Cerebellar cortex (tissue), 1 donor: ENCODE measurements at places on chromosomes 2 and 18.

DNA sequence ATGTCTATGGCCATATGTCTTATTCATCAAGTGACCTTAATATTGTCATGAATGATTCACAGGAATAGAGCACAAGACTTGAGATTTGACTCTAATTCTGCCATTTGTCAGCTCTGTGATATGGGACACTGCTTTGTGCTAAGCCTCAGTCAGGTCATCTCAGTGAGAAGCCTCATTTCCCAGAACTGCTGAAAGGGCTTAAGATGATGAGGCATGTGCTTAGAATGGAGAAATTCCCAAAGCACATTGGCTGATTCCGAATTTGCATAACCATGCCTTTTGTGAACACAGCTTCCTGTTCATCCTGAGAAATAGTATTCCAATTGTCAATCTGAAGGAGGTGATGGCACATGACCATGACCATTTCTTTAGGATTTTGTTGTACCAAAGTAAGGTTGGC, 218.1 kb downstream of the ALK start:
- no peak for DNase-seq

- DNase-seq: peak; percentile 75
Measured at GRCh38 chr2:219552382-219553167, 8.7 kb downstream of the TMEM198 start.

DNA sequence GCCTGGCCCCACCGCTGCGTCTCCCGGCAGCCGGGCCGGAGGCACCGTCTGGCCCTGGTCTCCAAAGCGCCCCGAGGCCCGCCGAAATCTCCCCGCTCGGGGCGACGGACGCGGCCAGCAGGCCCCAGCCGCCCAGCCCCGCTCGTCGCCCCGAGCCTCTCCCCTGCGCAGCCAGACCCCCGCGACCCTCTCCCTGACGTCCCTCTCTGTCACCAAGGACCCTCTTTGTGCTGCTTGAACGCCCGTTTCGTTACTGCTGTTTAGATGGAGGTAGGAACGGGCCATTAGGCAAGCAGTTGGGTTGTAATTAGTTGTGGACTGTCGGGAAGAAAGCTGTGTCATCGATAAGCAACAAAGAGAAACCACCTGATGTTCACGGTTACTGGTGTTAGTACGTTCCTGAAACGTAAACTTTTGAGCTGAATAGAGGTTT, 686 bp downstream of the UBXN4 start:
- peak; percentile 39 for DNase-seq

DNA sequence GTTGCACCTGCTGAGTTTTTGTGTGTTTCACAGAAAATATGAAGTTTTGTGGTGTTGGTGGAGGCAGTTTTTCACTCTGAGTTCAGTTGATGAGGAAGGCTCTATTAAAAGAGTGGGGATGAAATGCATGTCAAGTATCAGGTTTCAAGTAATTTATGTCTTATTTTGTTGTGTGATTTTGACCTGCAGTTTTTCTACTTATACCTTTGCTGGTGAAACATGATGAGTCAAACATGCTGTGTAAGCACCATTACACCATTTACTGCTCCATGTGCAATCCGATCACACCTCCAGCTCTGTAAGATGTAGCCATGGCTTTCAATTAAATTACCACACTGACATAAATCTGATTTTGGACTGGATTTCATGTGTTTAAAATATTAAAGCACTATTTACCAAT, 174.5 kb upstream of the ZEB2 start:
- no peak for DNase-seq

GRCh38 chr2:237291138-237291792, 122.7 kb downstream of the COL6A3 start:
- peak; percentile 11 for DNase-seq

DNA sequence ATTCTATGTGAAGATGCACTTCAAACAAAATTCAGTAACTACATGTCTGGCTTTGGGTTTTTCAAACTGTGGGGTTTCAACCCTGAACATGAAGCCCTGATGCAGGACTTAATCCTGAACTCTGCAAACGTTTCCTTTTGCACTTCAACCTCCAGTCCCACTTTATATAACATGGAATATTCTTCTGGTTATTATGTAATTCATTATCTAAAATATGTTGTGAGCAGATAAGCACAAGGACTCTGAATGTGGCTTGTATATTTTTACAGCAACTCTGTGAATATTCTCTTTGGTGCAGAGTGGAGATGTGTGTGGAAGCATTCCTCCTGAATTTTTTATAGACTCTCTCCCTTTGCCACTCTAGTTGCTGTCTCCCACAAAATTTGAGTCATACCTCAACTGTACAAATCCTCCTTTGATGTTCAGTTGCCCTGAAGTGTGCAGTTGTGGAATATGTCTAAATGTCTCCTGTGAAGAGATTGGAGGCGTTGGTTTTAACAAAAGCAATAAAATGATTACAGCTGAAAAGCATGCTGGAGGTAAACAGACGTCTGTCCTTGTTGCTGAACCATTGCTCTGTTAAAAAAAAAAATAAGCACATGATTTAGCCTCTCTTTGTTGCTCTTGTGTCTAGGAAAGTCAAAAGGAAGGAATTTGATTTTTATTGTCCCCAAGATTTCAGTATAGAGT, 205.1 kb upstream of the NRP2 start:
- no peak for DNase-seq

DNA sequence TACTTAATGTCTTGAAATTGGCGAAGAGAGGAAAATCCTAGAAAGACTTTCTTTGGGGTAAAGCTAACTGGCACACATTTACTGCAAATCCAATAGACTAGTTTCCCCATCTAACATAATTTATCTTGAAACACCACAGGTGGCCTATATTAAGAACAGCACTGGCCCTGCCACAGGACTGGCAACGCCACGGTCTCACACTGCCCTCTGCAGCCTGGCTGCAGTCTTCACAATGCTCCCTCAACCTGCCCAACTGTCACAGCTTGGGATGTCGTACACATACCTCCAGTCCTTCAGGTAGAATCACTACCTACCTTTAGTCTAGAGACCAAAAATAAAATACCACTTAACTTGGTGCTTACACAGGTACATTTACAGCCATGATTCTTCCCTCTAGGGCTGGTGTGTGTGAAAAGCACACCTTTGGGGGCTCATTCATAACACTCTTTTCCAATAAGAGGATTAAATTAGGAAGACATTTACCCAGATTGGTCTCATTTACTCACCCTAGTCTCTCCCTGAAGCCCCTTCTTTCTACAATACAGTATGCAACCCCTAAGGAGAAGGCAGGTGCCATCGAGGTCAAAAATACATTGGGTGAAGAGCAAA, 222.2 kb downstream of the C1D start:
- peak; percentile 80 for DNase-seq

DNA sequence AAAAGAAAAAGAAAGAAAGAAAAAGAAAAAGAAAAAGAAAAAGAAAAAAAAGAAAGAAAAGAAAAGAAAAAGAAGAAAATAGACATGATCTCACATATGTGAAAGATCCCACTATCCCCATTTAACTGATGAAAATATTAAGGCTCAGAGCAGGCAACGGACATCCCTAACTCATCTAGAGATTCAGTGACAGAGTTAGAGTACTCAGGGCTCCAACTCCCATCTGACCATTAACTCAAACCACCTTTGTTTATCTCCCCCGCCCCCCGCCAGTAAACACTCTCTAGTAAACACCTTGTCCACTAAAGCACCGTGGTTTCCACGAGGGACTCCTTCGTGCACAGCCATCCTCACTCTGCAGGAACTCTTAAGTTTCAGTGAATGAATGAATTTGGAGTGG, 142.9 kb downstream of the TGIF1 start:
- no peak for DNase-seq

GRCh38 chr18:36608107-36608506, 220.7 kb downstream of the TPGS2 start:
- no peak for DNase-seq

DNA sequence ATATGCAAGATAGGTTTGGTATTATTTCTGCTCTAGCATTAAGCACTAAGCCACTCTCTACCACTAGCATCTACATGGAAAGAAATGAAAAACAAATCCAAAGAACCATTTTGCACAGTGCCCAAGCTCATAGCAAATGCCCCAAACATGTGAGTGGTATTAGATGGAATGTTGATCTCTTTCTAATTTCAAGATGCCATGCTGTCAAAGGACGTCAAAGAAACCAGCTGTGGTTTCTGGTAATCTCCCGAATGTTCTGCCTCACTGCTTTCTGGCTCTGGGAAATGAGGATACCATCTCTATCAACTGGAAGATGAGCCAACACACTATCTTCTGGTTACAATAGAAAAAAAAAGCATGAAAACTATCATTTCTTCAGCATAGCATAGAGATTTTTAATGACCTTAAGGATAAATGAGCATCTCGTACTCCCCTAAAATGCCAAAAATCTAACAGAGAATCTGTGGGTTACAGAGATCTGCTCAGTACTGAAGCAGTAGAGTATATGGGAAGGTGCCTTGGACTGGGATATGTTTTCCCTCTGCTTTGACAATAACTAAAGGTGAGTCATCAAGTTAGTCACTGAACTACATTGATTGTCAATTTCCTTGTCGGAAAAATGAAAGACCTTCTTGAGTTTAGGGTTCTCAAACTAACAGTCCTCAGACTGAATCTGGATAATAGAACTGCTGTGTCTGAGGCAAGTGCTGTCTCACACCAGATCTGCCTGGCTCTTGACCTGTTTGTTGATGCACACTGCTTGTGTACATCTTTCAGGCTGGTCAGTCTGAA, 244.8 kb upstream of the NCKAP5 start:
- DNase-seq: no peak

DNA sequence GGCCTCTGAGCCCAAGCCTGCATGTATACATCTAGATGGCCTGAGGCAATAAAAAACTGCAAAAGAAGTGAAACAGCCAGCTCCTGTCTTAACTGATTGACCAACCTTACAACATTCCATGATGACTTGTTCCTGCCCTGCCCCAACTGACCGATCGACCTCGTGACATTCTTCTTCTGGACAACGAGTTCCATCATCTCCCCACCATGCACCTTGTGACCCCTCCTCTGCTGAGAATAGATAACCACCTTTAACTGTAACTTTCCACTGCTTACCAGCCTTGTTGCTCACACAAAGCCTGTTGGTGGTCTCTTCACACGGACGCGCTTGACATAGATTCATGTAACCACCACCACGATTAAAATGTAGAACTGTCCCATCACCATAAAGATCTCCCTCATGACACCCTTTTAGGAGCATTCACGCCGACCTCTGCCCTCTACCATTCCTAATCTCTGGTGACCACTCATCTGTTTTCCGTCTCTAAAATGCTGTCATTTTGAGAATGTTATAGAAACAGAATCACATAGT, 120.1 kb upstream of the REV1 start:
- no peak for DNase-seq

DNA sequence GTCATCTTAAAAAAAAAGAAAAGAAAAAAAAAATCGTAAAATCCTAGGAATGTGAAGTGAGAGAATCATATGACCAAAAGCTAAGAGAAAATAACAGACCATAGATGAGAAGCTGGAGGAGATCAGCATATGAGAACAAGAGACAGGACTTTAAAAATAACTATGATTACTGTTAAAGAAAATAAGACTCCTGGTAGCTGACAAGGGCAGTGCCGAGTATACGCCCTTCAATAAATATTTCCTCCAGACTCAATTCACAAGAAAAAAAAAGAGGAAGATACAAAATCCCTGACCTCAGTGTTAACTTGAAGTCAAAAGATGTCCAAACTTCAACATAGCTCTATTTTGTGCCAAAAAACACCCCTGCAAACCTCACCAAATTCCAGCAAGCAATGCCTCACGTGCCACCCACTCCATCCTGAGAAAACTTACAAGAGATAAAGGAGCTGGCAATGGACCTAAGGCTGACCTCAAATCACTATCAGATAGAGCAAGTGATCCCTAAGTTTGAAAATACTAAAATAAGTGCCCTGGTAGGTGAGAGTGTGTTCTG, 817.2 kb downstream of the SOCS6 start:
- no peak for DNase-seq

DNA sequence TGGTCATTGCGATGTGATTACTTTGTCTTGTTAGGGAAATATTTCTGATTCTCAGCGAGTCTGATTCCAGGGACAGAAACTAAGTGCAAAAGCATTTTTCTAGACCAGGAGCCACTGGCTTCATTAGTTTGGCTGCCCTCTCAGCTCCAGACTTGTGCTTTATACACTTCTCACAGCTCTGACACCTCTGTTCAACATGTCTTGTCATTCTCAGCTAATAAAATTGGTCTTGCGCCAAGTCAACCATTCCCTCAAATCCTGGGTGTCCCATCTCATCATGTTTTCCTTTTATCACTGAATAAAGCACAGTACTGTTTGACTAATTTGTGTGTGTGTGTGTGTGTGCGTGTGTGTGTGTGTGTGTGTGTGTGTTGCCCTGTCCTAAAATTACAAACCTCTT, 215.5 kb upstream of the EPHA4 start:
- no peak for DNase-seq

GRCh38 chr2:25129901-25130520, 38.4 kb downstream of the POMC start:
- no peak for DNase-seq

GRCh38 chr2:83899271-83899670, 559.8 kb downstream of the SUCLG1 start:
- DNase-seq: no peak

GRCh38 chr2:109125593-109126500, 3.2 kb upstream of the SH3RF3 start:
- DNase-seq: no peak

- DNase-seq: no peak
Measured at GRCh38 chr2:63051042-63051794, 588 bp downstream of the OTX1 start.

GRCh38 chr2:40257340-40258134, 194.4 kb downstream of the SLC8A1 start:
- DNase-seq: no peak

- no peak for DNase-seq
Measured at GRCh38 chr18:38241216-38241615, 675.6 kb upstream of the CELF4 start.

GRCh38 chr2:46351098-46351749, 54.0 kb downstream of the EPAS1 start:
- DNase-seq: no peak

- DNase-seq: no peak
Measured at GRCh38 chr2:51791496-51791895, 759.6 kb upstream of the NRXN1 start.

DNA sequence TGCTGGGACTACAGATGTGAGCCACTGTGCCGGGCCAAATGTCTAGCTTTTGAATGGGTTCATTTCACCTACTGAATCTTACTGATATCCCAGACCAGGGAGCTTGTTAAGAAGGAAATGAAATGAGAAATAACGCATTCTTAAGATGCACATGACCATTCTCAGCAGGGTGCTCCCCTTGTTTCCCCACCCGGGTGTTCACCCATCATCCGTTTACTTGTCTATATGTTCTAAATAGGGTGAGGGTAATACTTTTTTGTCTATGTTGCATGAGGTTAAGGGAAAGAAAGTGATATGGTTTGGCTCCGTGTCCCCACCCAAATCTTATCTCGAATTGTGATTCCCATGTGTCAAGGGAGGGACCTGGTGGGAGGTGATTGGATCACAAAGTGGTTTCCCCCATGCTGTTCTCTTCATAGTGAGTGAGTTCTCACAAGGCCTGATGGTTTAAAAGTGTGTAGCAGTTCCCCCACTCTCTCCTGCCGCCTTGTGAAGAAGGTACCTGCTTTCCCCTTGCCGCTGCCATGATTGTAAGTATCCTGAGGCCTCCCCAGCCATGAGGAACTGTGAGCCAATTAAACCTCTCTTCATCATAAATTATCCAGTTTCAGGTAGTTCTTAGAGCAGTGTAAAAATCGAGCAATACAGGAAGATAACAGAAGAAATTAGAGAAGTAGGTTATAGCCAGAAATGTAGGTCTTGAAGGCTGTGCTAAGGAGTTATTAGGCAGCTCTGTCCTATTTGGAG, 129.1 kb downstream of the DDX1 start:
- DNase-seq: no peak
